NCI-H1105 (cell line): ENCODE measurements at places on chromosomes 12 and 14.
A peak's percentile ranks its signal among the peaks of the same experiment; 100 is the strongest.

DNA sequence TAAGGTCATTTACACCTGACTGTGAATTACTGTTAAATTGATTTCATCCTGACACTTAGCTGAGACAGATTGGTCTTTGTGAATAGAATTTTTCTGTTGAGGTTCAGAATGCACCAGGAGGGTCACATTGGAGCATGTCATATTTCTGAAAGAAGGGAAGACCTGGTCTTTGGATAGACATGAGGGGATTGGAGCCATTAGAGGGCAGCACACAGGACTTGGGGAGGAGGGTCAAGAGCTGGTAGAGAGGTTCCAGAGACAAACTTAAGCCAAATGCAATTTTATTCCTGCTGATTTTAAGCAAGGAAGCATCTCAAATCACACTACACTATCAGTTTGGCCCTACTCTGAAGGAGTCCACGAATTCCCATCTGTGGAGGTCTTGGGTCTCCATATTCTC lies 41.1 kb downstream of the GUCY2C start:
- DNase-seq: no peak

DNA sequence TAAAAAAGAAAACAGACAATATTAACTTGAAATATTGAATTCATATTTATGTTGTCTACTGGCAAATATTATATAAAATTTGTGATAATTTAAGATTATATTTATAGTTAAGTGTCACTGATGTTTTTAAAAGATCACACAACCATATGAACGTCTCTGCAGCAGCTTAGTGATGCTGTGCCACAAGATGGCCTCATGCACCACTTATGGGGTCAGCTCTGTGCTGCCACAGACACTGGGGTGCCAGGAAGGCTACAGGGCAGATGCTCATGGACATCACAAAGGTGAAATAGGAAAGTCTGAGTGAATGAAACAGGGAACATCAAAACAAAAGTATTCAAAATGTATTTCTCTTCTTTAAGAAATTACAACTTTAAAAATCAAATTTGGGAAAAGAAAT lies 13.1 kb downstream of the ATXN3 start:
- DNase-seq: no peak

- DNase-seq: peak; percentile 23
These were observed 270.1 kb downstream of the ZFP36L1 start for GRCh38 chr14:68522510-68523325.

- DNase-seq: no peak
These were observed 33.3 kb upstream of the UBC start for GRCh38 chr12:124947561-124948398.

- DNase-seq: no peak
These were observed 40.1 kb upstream of the PARP11 start for GRCh38 chr12:3913278-3913677.

GRCh38 chr14:45144658-45145057 lies 8.9 kb downstream of the FANCM start:
- no peak for DNase-seq

GRCh38 chr12:124852329-124852831 lies 11.3 kb downstream of the SCARB1 start:
- no peak for DNase-seq

DNA sequence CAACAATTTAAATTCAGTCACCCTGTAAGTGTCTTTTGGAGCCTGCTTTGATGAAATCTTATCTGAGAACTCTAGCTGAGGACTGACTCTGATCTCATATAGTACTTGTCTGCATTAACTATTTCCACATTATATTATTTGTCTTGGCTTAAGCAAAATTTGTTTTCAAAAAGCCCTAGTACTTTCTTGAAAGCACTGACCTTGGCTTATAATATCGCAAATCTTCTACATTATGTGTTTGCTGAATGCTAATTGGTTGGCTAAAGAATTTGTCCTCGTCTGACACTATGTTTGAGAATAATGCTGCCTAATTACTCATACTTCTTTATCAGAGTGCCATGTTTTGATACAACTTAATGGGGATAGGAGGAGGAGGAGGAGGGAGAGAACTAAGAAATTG lies 46.9 kb upstream of the FLRT2 start:
- no peak for DNase-seq

DNA sequence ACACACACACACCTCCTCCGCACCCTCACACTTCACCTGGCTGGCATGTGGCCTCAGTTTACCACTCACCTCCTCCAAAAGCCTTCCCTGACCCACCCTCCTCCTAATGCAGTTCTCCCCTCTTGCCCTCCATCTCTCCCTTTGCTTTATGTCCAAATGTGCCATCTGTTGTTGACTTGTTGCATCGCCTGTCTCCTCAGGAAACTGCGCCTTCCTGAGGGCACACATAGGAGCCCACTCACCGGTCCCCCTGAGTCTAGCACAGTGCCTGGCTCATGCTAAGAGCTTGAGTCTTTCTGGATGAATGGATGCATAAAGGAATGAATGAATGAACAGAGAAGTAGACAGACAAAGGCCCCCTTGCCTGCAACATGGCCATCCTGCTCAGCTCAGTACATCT lies 34.0 kb downstream of the MVK start:
- no peak for DNase-seq

- no peak for DNase-seq
These were observed 79.8 kb upstream of the C12orf71 start for GRCh38 chr12:27162229-27162537.

DNA sequence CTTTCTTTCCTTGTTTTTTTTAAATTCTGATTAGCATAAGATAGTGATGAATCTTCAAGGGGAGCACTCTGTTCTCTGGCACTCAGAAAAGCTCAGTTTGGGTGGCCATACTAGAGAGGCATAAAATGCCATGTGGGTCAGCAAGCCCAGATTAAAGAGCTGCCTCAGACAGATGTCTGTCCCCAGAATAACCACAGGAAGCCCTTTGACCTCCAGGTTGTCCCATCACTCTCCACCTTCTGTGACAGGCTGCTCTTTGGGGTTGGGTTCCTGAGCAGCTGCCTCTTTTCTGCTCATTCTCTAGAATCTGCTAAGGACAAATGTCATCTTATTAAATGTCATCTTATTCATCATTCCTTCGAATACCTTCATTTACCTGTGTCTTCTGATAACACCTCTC lies 96.0 kb upstream of the PDZRN4 start:
- no peak for DNase-seq

DNA sequence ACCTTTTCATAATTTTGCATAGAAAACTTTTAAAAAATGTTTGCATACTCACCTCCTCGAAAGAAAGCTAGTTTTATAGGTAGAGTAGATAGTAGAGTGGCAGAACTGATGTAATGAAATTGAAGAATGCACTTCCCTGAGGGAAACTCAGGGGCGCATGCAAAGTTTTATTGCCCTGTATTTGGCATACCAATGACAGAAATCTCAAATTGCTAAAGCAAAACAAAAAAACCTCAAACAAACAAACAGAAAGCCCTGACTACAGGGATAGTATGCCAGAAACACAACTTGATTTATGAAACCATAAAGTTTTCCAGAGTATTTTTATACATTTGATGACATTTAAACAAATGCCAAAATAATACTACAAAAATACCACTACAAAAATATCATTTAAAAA lies 1.8 kb downstream of the RASSF9 start:
- no peak for DNase-seq

DNA sequence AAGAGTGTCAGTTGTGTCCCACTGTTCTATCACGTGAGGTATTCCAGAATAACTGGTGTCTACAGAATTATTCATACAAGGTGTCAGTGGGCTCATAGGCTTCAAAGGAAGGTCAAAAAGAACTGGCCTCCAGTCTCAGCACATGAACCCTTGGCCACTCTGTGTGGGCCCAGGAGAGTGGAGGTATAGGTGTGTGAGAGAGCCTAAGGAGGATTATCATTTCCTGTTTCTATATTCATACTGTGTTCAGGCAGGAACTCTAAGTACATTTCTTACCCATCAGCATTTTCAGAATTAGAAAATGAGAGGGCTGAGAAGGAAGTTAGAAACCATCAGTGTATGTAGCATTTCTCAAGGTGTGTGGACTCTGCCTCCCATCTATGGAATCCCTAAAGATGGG lies 87.0 kb downstream of the BTG1 start:
- no peak for DNase-seq

DNA sequence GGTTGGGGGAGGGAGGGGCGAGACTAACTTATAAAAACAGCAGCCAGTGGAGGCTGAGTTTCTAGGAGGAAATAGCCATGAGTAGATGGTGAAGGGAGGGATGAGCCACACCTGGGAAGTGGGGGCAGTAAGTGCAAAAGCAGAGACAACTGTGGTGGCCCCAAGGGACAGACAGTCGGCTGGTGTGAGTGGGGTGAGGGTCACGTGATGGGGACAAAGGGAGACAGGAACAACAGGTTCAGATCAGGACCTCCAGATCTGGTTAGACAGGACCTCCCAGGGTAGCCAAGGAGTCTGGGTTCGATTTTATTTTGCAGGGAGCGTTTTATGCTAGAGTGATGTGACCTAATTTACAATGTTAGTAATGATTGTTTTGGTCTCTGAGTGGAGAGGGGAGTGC lies 8.6 kb downstream of the RPH3A start:
- DNase-seq: no peak

DNA sequence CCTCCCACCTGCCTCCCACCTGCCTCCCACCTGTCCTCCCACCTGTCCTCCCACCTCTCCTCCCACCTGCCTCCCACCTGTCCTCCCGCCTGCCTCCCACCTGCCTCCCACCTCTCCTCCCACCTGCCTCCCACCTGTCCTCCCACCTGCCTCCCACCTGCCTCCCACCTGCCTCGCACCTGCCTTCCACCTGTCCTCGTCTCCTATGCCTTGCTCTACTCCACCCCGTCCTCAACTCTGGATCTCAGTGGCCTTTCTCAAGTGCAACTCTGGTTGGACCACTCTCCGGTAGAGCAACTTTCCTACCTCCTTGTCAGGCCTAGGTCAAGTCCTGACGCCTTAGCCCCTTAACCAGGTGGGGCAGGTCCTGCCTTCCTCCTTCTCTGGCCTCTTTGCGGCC lies 29.3 kb upstream of the PEX5 start:
- peak; percentile 3 for DNase-seq

GRCh38 chr14:65287264-65288131 lies 125.0 kb upstream of the FUT8 start:
- DNase-seq: no peak

- no peak for DNase-seq
These were observed 194.9 kb upstream of the SYT10 start for GRCh38 chr12:33634544-33634943.

DNA sequence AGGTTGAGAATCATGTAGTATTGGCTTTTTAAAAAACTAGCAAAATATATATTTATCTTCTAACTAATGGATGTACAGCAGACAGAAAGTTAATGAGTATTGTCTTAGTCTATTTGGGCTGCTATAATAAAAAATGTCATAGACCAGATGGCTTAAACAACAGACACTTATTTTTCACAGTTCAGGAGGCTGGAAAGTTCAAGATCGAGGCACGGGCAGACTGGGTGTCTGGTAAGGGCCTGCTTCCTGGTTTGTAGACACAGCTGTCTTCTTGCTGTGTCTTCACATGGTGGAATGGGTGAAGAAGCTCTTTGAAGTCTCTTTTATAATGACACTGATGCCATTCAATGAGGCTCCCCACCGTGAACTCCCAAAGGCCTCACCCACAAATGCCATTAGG lies 70.1 kb upstream of the KRR1 start:
- no peak for DNase-seq

GRCh38 chr12:10759657-10760056 lies 36.5 kb upstream of the YBX3 start:
- no peak for DNase-seq

GRCh38 chr14:64722842-64723447 lies 18.7 kb downstream of the PLEKHG3 start:
- no peak for DNase-seq

DNA sequence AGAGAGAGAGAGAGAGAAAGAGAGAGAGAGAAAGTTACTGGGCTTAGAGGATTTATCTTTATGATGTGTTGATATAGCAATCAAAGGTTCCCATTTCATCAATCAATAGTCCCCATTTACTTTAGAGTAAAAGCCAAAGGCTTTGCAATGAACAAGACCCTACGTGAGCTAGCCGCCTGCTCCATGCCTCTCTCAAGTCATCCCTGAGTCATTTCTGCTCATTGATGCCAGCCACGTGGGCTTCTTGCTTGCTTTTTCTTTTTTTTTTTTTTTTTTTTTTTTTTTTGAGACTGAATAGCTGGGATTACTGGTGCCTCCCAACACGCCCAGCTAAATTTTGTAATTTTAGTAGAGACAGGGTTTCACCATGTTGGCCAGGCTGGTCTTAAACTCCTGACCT lies 70.9 kb downstream of the GPR135 start:
- DNase-seq: no peak

- no peak for DNase-seq
These were observed 72.2 kb downstream of the CLIP1 start for GRCh38 chr12:122350141-122350848.

DNA sequence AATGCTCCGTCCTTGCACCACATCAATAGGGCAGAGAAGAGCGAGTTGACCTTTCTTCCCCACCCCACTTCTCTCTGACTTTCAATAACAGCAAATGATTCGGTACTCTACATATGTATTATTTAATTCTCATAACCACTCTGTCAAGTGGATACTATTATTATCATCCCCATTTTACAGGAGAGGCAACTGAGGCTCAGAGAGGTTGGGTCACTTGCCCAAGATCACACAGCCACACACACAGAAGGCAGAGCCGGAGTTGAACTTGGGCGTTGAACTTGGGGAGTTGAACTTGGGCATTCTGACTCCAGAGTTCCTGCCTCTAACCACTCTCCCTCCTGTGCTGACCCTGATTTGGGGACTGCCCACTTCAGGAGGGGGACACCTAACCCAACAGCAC lies 659 bp downstream of the MYL2 start:
- no peak for DNase-seq

DNA sequence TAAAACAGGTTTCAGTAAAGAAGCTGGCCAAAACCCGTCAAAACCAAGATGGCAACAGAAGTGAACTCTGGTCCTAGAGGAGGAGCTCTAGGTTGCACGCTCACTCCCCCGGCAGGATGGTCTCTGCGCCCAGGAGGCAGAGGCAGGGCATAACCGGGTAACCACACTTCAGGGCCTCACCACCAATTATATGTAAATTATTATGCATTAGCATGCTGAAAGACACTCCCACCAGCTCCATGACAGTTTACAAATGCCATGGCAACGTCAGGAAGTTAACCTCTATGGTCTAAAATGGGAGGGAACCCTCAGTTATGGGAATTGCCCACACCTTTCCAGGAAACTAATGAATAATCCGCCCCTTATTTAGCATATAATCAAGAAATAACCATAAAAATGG lies 20.1 kb upstream of the SLC6A12 start:
- no peak for DNase-seq

- DNase-seq: peak; percentile 86
These were observed at the start of gene CLBA1 for GRCh38 chr14:104985675-104986486. CLBA1 (plus strand) TSS chr14:104985788; CDS start chr14:104986432, 644 bp downstream.

- DNase-seq: no peak
These were observed 193.3 kb upstream of the KRR1 start for GRCh38 chr12:75704664-75705063.

GRCh38 chr14:53925201-53925766 lies 31.3 kb downstream of the BMP4 start:
- no peak for DNase-seq

GRCh38 chr12:40892528-40892927 lies 200.3 kb downstream of the CNTN1 start:
- DNase-seq: no peak

- DNase-seq: no peak
These were observed 15.5 kb upstream of the ETV6 start for GRCh38 chr12:11633968-11634367.
